NK-92 treated with Interleukin-12 subunit alpha and Interleukin-12 subunit beta, amount 100 ng/mL, for 24 hours (cell line): ENCODE measurements at places on chromosomes 1 and 21.

DNA sequence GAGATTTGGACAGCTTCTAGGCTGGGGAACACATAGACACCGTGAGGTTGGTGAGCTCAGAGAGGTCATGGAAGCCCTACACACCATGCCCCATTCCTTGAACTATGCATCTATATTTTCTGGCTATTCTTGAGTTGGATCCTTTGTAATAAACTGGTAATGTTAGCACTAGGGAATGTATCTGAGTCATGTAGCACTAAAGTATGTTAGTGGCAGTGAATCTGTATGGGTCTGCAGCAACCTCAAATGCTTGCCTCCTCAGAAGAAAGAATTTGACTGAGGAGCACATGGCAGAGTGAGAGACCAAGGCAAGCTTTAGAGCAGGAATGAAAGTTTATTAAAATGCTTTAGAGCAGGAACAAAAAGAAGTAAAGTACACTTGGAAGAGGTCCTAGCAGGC, 43.7 kb upstream of the LRRC7 start:
- no peak for DNase-seq

DNA sequence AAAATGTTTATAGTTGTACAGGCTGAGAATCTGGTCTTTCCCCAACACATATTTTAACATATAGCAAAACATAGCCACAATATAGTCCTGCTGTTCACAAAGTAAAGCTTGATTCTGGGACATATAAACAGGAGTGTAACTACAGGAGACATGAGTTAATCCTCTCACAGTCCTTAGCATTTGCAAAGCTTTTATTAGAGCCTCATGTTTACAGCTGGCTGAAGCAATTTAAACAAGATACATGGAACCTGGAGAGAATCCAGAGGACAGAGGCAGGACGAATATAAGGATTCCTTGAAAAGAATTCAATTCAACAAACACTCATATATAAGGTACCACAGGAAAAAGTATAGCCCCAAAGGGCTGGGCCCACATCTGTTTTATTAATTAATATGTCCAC, 163.4 kb downstream of the ADGRL4 start:
- DNase-seq, result no peak

GRCh38 chr1:20037877-20038276, 32.1 kb upstream of the PLA2G5 start:
- peak; percentile 3 for DNase-seq

DNA sequence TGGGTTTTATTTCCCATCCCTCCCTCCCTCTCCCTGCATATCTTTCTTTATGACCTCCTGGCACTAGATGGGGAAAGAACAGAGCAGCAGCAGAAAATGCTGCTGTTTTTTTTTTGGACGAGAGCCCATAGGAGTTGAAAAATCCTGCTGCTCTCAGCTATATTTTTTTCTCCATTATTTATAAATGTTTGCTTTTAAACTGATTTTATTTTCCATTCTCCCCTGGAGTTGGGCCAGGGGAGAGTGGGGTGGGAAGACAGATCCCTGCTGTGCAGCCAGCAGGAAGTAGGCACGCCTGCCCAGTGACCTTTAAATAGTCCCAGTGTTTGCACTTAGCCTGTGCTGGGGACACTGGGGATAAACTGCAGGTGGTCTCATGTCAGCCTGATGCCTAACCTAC, 17.4 kb downstream of the SFT2D2 start:
- DNase-seq, result no peak

GRCh38 chr1:23417570-23417969, 7.0 kb downstream of the TCEA3 start:
- no peak for DNase-seq

- no peak for DNase-seq
Measured at GRCh38 chr1:74455390-74455789, 57.0 kb downstream of the LRRC53 start.

DNA sequence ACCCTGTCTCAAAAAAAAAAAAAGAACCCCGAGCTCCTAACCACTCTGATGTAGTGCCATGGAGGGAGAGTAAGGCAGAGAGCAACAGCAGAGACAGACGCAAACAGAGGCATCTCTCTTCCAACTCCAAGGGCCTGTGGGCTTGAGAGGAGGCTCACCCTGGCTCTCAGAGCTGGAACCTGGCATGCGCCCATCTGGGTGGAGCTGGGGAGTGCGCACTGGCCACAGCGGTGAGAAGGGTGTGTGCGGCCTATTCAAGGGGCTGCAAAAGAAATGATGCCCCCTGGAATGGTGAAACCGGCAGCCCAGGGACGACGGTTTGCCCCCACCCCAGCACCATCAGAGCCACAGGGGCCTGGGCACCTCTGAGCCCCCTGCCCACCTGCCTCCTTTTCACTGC, 17.6 kb downstream of the COL8A2 start:
- DNase-seq, result no peak

DNA sequence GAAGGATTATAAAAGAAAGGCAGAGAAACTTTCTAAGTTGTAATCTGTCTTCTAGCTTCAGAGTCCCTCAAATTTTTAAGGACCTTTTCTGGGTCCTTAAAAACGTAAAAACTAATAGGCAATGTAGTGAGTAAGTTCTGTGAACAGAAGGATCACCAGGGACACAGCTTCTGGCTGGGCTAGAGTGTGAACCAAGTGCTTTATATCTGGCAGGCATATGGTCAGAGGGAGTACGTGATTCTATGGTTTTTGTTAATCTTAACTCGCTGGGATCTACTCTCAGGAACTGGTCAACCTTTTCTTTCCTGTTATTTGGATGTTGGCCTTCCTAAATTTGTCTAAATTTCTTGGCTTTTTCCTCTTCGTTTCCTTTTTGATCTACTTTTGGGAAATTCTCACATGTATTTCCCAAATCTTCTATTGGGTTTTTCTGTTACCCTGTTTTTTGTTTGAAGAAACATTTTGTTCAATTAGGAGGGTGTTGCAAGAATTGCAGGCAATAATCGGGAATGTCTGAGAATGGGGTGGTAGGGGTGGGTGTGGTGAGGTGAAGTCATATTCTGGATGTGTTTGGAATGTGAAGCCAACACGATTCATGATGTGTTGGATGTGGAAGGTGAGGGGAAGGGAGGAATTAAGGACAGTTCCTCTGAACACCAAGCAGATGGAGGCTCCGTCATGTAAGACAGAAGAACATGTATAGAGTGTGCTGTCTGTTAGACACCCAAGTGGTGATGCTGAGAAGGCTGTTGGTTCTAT, 193.2 kb downstream of the FMN2 start:
- no peak for DNase-seq

DNA sequence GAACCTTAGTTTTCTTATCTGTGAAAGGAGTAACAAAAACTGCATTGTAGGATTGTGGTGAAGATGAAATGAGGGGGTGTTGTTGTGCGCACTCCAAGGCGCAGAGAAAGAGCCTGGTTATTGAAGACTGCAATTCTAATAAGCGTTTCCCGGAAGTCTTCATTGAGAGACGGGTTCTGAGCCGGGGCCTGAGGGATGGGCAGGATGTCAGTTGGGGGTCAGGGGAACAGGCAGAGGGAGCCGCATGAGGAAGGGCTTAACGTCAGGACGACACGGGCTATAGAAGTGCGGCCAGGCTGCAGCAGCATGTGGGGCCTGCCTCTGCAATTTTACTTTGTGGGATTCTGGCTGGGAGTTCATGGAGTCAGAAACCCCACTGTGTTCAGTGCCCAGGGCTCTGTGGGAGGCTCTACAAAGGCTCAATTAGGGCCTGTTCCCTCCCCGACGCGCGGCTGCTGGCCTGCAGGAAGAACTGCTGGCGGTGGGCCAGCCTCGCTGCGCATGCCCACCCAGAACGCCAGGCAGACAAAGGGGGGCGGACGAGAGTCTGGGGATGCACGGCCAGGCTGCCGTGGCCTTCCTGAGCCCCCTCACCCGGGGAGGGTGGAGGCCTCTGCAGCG, 20.7 kb downstream of the TRIM62 start:
- DNase-seq, result no peak

DNA sequence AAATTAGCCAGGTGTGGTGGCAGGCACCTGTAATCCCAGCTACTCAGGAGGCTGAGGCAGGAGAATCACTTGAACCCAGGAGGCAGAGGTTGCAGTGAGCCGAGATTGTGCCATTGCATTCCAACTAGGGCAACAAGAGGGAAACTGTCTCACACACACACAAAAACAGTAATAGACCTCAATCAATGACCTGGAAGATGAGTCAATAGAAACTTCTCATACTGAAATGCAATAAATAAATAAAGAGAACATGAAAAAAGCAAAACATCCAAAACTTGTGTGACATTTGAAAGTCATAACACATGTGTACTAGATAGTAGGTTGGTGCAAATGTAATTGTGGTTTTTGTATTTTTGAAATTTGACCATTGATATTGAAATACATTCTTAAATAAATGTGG, 1338.5 kb downstream of the AMY1C start:
- DNase-seq, result no peak

GRCh38 chr1:203769505-203770343, 4.7 kb downstream of the LAX1 start:
- DNase-seq, result no peak

DNA sequence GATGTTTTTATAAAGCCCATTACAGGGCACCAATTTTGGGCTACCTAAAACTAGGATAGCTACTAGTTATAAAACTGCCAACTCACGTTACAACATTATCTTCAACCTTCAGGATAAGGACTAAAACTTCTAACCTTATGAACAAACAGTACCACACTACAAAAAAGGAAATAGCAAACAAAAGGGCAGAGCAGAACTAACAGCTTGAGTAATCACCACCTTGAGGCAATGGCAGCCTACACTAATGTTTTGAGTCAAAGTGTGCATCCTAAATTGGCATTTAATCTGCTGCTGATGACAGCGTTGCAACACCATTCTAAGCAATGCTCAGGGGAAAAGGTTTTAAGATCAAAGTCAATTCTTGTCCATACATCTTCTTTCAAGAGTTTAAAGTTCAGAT, 27.2 kb downstream of the PTP4A2 start:
- no peak for DNase-seq

DNA sequence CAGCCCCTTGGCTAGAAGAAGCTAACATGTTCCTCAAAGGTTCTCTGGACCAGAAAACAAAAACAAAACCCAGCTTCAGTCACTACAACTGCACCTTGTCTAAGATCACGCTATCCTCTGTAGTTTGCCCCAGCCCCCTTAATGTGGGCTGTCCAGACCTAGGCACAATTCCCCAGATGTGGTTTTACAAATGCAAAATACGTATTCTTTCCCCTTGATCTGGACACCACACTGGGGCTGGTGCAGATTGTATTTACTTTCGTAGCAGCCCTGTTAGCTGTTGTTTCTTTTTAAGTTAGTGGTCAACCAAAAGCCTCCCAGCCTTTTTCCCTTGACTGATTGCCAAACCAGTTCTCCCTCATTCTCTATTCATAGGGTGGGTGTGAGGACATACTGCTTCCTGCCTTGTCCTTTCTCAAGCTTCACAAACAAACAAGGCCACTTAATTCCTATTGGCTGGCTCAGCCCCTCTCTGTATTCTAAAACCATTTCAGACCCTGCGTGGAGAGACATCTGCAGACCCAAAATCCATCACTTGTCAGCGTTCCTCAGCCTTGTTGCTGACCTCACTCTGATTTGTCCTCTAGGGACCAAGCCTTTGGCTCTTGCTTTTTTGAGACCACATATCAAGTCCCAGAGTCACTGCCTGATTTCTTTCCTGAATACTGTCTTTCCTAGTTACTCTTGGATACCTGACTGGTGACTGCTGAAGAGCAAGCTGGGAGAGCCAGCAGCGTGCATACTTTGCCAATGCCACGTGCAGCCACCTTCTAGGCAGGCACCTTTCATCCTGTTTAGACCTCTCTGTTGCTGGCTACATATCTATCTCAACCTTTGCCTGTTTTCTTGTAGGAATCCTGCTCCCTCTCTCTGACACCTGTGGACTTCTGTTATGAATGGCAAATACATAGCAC, 96.4 kb upstream of the RAB3GAP2 start:
- DNase-seq, result no peak

GRCh38 chr1:221809091-221810029, 67.5 kb upstream of the DUSP10 start:
- DNase-seq, result no peak

GRCh38 chr1:57309630-57310029, 114.2 kb downstream of the DAB1 start:
- DNase-seq, result no peak

DNA sequence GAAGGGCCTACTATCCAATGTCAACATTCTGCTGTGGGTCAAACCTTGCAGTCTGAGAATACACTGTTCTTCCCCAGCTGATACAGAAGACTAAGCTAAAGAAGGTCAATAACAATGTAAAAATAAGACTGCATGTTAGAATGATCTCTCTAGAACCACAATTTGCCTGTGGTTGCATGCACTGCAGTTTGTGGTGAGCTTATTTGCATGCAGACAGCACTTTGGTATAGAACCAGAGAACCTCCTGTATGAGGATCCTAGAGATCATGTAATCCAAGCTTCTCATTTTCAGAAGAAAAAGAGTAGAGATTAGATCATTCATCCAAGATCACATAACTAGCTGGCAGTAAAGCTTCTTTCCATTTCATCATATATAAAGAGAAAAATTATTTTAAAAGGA, 15.8 kb downstream of the SYNJ1 start:
- DNase-seq, result peak; percentile 2

GRCh38 chr1:225539069-225539468, 111.2 kb upstream of the LBR start:
- DNase-seq, result no peak

- DNase-seq, result no peak
Measured at GRCh38 chr1:180185971-180186645, 31.4 kb downstream of the QSOX1 start.

DNA sequence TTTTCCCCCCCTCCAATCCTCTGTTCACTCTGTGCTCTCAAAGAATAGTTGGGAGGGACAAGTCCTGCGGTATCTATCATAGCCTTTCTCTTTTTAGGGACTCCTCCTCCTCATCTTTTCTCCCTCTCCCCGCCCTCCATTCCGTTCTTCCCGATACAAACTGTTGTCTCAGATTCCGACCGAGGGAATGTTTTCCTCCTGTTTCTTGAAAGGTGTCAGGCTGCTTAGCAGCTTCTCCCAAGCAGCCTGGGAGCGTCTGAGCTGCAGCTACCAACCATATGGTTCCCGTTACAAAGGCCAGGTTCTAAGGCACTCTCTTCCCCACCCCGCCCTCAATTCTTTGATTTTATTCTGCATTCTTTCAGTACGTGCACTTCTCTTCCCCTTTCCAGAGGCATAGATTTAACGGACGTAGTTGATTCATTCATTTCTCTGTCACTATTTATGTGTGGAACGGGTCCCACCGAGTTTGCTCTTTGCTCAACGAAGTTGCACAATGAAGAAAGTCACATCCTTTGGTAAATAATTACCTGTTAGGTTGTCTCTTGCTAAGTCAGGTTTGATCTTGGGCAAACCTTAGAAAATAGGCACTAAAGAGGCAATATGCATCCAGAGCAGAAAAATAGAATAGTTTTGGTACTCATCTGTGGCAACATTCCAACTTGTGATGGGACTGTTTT, 2.8 kb downstream of the ADGRL2 start:
- DNase-seq, result no peak

GRCh38 chr1:25100151-25100833, 132.0 kb downstream of the SYF2 start:
- DNase-seq, result no peak

GRCh38 chr1:6052543-6053205, 7.0 kb downstream of the KCNAB2 start:
- no peak for DNase-seq
